ENCODE measurements at places on chromosomes 1 and 21.
A peak's percentile ranks its signal among the peaks of the same experiment; 100 is the strongest.

- no peak for DNase-seq
These were observed 141.4 kb downstream of the SYT2 start for GRCh38 chr1:202568826-202569225.

GRCh38 chr1:50700214-50700613 is 259.9 kb downstream of the FAF1 start:
- DNase-seq = no peak

GRCh38 chr21:44286716-44287632 is 1.3 kb downstream of the AIRE start:
- no peak for DNase-seq

DNA sequence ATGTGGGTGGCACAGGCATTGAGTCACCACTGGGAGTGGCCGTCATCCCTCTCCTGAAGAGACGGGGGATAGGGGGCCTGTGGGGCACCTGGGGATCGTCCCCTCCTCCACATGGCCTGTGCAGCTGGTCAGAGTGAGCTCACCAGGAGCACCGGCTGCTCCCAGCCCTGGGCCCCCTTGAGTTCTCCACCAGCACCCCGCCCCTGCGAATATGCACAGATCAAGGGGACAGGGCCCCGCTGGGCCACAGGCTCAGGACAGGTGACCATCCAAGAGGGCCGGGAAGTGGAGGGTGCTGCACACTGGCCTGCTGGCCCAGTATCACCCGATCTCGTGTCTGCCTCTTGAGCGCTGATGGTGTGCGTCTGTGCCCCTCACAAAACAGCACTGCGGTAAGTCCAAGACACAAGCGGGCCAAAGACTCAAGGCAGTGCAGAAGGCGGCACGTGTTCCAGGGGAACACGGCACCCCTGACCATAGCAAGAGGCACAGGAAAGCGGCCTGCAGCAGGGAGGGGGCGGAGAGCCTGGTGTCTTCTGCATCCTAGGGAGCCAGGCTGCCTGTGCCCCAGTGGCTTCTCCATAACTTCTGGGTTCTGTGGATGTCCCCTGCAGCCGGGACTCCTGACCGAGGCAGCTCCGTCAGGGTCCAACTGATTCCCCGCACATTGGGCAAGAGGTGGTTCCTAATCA is 18.1 kb upstream of the TSPEAR start:
- no peak for DNase-seq

DNA sequence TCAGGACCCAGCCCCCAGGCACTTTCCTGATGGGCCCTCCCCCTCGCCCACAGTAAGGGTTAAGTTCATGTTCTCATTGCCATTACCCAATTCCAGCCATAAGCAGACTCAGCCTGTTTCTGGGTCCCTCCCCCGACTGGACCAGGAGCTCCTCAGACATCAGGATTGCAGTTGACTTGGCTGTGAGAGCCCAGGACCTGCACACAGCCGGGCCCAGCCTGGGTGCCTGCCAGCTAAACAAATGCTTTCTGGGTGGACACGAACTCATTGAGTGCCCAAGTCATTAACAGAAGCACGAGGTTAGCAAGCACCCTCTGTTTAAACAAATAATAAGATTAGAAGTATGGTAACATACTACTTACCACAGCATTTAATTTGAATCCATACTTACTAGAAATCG is 147.9 kb upstream of the POU3F1 start:
- no peak for DNase-seq

- no peak for DNase-seq
These were observed 1.4 kb upstream of the MIA3 start for GRCh38 chr1:222616525-222616924.

GRCh38 chr1:30597711-30598110 is 125.7 kb downstream of the MATN1 start:
- no peak for DNase-seq

DNA sequence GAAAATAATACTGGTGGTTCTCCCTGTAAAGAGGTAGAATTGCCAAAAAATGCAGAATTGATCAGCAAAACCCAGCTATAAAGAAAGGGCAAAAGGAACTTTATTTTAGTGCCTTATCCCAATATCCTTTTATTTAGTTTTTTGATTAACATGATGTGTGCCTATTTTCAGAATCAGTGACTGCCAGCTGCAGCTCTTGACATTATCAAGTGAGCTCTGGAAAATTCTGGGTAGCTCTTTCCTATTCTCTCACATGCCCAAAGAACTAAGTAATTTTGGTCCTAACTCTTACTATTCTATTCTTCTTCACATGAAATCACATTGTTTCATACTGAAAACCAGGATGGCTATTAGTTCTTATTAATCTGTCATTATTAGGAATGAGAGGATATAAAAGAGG is 22.1 kb downstream of the WNT2B start:
- no peak for DNase-seq

DNA sequence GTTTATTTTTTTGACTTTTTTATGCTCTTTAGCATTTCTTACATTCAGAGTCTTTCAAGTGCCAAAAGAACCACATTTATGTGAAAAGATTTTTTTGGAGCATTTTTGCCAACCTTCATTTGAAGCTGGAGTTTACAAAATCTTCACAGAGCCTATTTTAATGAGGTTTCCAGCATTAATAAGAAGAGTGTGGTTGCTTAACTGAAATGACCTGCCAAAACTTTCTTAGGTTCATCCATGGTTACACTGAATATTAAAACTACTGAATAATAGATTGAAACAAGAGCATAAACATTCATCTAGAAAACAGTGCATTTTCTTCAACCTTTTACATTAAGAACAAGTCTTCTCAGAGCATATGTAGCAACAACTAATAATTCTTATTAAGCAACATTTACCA is 672.3 kb upstream of the CXADR start:
- DNase-seq = no peak

DNA sequence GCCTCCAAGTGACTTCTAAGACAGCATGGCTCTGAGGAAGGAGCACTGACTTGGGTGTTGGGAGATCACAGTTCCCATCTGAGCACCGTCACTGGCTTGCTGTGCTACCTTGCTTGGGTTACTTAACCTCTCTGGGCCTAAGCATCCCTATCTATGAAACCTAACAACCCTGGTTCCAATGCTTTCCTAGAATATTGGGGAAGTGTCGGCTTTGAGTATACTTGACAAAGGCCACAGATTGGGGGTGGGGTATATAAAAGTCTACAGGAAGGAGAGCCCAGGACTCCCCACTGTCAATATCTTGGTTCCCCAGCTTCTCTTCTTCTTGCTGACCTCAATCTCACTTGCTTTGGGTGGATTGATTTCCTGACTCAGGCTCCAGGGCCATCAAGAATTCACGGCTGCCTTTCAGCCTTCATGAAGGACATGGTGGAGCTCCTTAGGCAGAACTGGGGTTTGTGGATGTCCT is 6.3 kb downstream of the TNFRSF1B start:
- no peak for DNase-seq

- no peak for DNase-seq
These were observed 65.3 kb upstream of the PSEN2 start for GRCh38 chr1:226804907-226805759.

GRCh38 chr1:233448109-233448689 is 120.7 kb downstream of the MAP3K21 start:
- no peak for DNase-seq

DNA sequence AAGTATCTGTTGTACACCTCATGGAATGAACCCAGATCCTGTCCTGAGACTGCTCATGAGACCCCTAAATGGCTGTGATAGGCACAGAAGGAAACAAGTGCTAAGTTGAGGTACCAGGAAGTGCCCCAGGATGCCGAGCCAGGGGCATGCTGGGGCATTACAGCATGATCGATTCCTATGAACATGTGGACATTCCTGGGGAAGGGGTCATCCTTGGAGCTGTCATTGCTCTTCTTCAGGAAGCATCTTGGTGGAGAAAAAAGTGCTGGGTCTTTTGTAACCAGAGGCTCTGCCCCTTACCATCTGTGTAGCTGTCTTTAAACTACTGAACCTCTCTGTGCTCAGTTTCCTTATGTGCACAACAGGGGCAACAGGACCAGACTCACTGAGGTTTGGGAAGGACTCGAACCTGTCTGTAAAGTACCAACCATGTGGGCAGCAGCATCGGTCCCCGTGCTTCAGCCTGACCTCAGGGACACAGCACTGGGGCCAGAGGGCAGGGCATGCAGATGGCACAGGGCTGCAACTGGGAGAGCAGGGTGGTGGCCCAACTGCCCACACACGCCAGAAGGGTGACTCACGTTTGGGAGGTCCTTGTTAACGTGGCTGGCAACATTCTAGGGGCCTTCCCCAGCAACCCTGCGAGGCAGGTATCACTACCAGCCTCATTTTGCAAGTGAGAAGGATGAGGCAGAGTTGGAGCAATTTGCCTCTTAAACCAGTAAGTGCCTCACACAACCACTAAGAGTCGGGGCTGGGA is 142.3 kb upstream of the EDN2 start:
- DNase-seq = no peak

GRCh38 chr1:247291833-247292561 is 36.1 kb downstream of the VN1R5 start:
- no peak for DNase-seq

DNA sequence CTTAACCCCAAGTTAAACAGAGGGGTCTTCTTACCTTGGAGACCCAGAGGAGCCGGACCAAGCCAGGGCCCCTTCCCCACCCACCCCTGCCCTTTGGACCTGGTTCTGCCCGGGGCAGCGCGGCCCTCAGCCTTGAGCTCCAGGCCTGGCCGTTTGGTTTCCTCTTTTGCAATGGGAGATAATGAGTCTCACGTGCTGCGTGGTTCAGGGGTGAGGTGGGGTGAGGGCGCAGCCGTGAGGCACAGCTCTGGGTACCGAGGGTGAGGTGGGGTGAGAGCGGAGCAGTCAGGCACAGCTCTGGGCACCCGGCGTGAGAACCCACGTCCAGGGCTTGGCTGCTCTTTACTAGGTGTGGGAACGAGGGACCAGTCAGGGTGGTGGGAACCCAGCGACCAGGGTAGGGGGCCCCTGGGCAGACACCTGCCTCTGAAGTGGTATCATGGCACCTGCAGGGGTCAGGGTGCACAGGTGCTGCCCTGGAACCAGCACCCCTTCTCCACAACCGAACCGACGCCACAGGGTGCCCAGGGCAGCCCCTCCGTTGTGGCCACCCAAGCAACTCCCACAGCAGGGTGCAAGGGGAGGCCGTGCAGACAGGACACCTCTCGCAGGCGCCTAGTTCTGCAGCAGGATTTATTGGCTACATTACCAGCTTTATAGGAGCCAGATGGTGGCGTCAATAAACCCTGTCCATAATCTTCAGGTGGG is 182.2 kb downstream of the PRDM16 start:
- no peak for DNase-seq

GRCh38 chr21:42381347-42381984 is 14.4 kb downstream of the TMPRSS3 start:
- DNase-seq = no peak

- no peak for DNase-seq
These were observed 27.1 kb upstream of the PLXNA2 start for GRCh38 chr1:208271236-208271635.

DNA sequence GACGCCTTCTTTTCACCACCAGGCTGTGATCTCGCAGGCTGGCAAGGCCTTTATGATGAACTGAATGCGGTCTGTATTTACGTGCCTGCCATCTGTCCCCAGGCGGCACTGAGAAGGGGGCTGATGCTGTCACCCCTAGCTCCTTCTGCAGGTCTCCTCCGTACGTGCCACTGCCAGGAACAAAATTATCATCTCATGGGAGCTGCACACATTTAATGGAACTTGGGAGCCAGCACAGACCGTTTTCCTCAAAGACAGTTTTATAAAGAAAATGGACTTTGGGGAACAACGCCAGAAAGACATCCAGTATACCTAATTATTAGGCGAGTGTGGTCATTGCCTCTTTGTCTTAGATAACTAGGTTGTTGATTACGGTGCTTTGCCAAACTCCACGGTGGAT is 434.5 kb downstream of the KIF26B start:
- no peak for DNase-seq

GRCh38 chr21:23822760-23823159 is 1784.5 kb downstream of the MRPL39 start:
- no peak for DNase-seq

- no peak for DNase-seq
These were observed 121.8 kb upstream of the WNT4 start for GRCh38 chr1:22264464-22265341.

DNA sequence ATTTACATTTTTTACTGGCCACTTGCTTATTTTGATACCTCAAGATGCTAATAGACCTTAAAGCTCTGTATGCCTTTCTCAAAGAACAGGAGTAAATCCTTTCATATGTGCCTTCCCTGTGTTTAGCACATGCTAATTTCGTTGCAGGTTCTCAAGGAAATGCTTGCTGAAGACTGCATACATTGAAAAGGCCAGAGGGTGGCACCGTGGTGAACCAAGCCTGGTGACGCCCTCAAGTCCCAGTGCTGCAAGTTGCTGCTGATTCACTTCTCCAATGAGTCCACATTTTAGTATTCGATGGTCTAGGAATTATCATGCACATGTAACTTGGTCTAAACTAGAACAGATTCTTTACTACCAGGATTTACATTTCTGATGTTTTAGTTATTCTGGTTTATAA is 94.1 kb downstream of the CLDN17 start:
- no peak for DNase-seq

- peak; percentile 55 for DNase-seq
These were observed 120.3 kb upstream of the C8B start for GRCh38 chr1:57086154-57086553.

DNA sequence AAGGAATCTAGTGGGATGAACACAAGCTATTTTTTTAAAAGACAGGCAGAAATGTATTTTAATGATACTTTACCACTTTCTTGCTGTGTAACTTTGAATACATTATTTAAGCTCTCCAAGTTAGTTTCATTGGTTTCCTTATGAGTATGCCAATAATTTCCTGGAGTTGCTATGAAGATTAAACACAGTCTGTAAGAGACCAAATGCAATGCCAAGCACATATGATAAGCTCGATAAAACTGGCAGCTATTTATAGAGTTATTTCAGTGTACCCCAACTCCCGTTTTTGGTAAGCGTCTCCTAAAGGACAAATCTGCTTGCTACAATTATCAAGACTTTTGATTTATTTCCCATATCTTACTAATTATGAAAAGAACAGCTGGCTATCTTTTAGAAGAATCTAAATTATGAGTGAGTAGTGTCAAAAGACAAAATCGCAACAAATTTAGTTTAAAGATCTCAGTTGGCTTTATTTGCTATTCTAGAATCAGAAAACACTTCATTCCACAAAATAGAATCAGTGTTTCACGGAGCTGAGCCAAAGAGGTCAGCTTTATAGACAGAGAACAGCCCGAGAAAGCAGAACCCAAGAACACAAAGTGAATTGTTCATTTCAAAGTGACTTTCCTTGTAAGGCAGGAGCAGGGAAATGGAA is 7.2 kb upstream of the MAP10 start:
- DNase-seq = no peak

DNA sequence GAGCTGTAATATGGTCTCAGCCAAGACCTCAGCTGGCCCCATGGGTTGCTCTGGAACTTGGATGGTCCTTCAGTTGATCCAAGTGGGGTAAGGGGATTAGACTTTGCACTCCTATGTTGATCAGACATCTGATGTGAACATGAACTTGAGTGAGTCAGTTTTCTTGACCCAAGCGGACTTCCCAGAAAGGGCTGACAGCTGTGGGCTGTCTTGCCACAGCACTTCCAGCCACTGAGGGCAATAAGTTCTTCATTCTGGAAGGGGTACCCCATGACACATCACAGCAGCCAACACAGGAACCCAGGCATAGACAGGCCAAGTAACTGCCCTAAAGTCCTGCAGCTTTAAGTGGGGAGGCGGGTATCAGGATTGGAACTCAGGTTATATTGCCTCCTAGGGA is 93.9 kb upstream of the USP24 start:
- no peak for DNase-seq

GRCh38 chr21:31677047-31677446 is 17.6 kb downstream of the SOD1 start:
- DNase-seq = no peak

Data from cerebellar nuclear complex (tissue), 1 donor.